ENCODE measurements at places on chromosomes 16 and 17. TPM values are rescaled to one million over a fixed set of nuclear protein-coding genes. Genes with fewer than 3 reads are reported as not detected.

DNA sequence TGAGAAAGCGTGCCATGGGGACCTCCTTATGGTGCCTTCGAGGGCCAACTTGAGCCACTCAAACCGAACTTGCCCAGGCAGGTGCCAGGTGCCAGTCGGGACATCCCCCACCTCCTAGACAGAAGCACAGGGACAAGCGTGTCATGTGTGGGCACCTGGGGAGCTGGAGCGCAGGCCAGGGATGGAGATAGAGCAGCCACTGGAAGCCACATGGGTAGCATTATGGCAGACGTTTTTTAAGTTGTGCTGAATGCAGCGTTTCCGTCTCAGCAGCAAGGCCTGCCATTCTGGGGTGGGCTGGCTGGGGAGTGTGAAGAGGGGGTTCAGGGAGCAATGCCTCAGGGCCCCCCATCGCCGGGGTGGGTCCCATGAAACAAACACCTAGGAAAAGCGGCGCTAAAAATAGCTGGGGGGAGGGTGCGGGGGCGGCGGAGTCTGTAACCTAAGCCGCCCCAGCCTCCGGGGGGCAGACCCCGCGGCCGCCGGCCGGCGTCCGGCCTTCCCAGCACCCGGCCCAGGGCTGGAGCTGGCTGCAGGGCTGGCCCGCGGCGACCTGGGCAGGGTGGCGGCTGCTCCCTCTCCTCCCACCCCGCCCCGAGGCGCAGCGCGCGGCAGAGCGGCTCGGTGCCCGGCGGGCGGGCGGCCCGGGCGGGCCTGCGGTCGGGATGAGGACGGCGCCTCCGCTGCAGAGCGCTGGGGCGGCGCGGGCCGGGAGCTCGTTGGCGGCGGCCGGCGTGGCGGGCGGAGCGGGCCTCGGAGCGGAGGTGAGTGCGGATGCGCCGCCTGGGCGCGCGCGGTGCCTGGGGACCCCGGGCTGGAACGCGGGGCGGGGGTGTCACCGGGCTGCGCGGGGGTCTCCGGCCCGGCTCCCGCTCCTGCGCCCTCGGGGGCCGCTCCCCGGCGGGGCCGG is at the start of gene ZNF469:
ZNF469 (plus strand) TSS at position 469 of the 910 bp plus-strand sequence. CDS start 44,512 bp downstream, outside the sequence.
- no peak for DNase-seq

DNA sequence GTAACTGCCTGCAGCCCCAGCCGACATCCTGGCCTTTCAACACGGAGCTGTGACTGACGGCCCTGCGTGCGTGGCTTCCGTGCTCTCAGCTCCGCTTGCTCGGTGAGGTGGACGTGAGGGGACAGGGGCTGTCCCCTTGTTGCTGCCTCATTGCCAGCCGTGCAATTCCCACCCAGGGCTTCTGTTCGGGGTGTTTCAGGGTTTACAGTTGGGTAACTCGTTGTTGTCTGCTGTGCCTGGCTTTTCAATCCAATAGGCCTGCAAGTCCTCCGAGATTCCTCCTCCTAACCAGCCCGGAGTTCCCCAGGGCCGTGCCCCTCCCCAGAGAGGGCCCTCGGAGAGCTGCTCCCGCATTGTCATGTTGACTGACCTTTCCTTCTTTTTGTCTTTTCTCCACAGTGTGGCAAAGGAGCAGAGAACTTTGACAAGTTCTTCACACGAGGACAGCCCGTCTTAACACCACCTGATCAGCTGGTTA is 31.4 kb upstream of the CACNG5 start:
- DNase-seq, result no peak

DNA sequence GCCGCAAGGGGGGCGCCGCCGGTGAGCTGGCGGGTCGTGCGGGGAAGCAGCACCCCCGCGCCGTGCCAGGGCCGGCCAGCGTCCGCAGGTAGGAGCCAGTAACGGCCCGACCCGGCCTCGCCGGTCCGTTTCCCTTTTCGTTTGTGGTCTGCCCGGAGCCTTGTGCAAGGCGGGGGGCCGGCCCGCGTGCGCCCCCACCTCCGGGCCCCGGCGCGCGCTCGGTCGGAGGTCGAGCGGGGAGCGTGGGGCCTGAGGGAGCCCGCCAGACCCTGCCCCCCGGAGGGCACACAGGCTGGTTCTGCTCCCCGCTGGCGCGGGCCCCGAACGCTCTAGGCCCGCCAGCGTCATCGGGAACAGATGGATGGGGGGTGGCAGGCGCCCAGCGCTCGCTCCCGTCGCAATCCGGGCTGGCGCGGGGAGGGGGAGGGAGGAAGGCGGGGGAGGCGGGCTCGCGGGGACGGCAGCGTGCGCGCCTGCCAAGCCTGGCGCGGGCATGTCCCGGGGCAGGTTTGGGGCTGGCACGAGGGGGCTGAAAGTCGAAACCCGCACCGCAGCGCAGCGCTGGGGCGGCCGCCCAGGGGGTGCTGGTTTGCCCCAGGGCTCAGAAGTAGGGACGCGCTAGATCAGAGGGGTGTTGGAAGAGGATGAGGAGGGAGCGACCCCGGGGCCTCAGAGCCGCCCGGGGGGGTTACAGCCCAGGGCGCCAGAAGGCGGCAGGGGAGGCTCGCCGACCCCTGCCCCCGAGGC is 1.5 kb upstream of the GSE1 start:
- peak; percentile 86 for DNase-seq

NHLRC4 gene
- total RNA-seq, result 0.97 TPM

GAN gene
- 13.1 TPM for total RNA-seq

Data from left cardiac atrium (tissue), 4 donors.